ENCODE measurements at places on chromosomes 3 and 15. TPM values are rescaled to one million over a fixed set of nuclear protein-coding genes. Genes with fewer than 3 reads are reported as not detected.

DNA sequence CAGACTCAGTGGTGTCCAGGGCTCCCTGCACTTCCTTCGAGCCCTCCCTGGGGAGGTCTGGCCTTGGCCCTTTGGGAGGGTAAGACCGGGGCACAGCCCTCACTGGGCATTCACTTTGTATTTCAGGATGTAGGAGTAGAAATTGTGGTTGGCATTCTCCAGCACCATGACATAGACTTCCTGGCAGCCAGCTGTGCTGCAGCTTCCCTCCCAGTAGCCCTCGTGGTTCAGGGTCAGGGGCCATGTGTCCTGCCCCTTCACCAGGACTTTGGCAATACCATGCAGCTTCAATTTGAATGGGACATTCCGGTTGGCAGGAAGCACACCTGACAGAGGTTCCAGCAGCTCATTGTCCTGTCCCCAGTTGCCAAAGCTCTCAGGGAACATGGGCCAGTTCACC, 47.3 kb downstream of the KY start:
- DNase-seq, result no peak

- DNase-seq, result no peak
Observed at GRCh38 chr3:52820736-52821135, 9.7 kb downstream of the ITIH4 start.

- DNase-seq, result no peak
Observed at GRCh38 chr3:148816427-148816826, 11.2 kb upstream of the CPB1 start.

Gene GOLGA8J
- total RNA-seq, result not detected

GRCh38 chr3:122612696-122613095, 35.2 kb downstream of the PARP15 start:
- no peak for DNase-seq

Measured in mesenteric fat pad (tissue), 1 donor.